ENCODE measurements at places on chromosomes 1 and 21.

GRCh38 chr1:13929313-13929712 lies 229.3 kb downstream of the PRDM2 start:
- no peak for DNase-seq

GRCh38 chr1:55821234-55821633 lies 606.1 kb upstream of the USP24 start:
- DNase-seq = no peak

GRCh38 chr1:21184276-21184675 lies 7.6 kb upstream of the EIF4G3 start:
- no peak for DNase-seq

DNA sequence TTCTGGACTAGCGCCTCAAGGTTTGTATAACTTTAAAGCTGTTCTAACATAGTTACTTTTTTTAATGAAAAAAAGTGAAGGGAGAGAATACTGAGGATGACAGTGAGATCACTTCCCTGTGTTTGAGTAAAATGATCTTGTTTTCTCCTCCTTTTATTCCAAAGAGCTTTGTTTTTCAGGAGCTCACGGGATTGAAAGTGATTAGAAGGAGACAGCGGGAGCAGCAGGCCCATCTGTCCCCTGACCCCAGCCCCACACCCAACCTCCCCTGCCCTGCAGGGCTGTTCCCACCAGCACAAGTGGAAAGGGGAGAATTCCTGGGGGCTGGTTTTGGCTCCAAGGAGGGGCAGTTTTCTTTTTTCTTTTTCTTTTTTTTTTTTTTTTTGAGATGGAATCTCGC lies 2.1 kb upstream of the DNMT3L start:
- DNase-seq = no peak

DNA sequence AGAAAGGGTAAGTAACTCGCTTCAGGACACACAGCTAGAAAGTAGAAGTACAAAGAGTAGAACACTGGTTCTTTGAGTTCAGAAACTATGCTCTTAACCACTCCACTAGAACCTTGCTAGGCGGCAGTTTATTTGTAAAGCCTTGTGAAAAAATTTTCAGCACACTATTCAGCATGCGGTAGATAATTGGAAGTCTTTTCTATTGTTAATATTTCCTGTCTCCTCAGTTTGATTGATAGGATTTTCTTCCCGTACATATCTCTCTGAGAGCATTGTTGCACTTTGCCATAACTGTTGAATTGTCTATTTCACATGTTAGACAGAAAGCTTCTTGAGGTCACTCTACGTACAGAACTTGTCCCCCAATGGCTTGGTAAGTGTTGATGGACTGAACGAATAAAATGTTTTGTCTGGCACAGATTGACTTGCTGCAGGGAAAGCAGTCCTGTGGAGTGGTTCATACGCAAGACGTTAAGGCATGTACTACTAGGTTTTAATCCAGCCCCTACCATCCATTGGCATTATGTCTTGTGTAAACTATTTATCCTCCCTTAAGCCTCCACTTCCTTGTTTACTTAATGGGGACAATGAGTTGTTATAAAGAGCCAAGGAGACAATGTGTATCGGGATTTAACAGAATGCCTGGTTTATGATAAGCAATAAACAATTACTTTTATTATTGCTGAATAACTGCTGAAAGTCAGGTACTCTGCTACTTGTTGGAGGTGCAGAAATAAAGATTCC lies 35.8 kb downstream of the C1orf21 start:
- no peak for DNase-seq

- DNase-seq = no peak
Measured at GRCh38 chr1:198674009-198674408, 35.2 kb downstream of the PTPRC start.

DNA sequence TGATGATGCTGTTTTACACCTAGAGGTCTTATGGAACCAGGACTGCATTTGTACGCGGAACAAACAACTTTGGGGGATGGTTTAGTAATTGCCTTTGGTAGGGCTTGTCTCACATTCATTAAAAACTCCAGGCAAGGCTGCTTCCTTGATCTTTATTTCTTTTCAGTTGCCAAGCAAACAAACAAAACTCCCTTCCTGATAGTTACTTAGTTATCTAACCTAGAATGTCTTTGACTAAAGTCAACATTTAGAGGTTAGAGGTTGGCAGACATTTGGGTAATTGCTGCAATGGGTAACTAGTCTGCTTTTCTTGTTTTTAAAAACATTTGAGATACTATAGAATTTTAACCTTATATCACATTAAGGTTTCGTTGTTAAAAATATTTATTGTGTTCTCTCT lies 500.9 kb upstream of the PTBP2 start:
- no peak for DNase-seq

DNA sequence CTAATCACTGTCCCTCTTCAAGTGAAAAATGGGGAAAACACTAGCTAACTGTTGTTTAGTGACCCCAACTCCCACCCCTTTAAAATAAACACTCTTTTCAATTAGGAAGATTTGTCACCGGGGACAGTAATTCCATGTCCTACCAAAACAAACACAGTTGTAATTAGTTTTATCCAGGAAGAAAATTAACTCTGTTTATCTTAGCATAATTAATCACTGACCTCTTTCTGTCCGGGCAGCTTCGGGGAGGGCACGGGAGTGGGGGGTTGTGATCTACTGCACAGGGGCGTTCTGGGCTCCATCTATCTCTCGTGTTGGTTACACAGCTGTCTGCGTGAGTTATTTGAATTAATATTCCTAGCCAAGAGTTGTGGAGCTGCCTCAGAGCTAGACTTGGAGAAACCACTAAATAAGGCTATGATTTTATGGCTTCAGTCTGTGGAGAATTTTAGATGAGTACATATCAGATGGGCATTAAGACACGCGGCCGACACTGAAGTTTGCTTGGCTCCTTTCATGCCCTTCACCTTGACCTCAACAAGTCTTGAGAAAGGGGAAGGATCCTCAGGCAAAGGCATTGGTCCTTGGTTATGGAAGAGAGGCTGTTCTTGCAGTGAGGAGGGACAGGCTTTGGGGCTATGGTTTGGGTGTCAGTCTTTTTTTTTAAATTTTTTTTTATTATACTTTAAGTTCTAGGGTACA lies 102.0 kb upstream of the TRABD2B start:
- no peak for DNase-seq

DNA sequence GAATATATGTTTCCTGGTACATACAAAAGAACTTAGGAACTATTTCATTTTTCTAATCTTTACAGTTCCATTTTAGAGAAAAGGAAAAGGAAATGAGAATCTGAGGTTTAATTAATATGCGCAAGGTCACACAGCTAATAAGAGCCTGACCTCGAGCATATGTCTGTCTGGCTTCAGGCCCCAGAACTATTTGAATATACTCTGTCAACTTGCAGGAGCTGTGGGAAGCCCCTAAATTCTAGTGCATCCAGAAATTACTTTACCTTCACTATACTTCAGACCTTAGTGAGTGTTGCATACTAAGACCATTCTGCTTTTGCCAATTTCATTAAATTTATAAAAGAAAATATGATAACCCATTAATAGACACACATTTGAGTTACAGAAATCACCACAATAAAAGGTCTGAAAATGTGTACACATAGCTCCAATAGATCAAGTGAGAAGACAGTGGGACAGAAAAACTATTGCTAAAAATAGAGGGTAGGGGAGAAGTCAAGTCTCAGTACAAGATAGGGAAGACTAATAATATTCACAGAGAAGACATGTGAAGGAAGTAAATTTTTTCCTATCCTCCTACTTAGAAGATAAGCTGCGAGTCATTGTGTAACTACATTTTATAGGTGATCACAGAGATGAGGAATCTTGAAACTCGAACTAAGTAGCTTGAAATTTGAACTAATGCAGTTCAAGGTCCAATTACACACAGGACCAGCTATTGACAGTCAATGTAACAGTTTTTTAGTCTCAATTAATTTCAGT lies 3.8 kb downstream of the RGS13 start:
- DNase-seq = no peak

DNA sequence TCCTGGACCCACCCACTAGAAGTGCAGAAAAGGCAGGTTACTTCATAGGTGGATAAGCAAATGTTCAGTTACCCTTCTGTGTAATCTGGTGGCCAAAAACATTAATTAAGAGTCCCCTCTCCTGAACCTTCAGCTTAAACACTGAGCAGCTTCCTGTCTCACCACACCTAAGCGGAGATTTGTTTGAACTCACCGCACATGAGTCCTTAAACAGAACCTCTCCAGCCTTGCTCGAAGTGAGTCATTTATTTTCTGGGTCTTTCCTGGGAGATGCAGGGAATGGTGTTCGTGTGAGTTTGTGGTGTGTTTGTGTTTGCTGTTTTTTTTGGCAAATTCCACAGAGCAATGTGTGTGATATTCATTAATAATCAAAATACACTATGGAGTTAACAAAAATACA lies 7.6 kb upstream of the FNBP1L start:
- DNase-seq = no peak

DNA sequence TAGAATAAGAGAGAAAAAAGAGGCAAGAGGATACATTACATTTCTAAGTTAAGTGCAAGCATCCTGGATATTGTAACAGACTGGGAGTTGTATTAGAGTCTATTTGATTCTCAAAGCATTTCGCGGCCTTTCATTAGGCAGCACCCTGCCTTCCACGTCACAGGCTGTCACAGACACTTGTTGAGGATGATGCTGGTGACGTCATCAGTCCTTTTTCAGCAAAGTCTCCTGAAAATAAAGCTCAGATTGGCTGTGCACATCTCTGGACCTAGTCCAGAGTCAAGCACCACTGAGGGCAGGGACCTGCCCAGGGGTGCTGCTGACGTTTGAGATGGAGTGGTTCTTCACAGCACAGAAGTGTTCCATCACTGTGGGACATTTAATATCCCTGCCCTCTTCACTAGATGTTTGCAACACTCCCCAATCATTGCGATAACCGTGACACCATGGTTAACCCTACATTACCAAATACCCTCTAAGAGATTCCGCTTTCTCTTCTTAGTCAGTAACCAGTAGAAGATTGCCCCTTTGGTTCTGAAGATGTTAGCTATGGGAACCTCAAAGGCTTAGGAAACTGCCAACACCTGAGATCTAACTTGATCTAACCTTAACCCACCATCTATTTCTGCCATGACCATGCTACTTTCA lies 72.7 kb upstream of the F3 start:
- DNase-seq = no peak

DNA sequence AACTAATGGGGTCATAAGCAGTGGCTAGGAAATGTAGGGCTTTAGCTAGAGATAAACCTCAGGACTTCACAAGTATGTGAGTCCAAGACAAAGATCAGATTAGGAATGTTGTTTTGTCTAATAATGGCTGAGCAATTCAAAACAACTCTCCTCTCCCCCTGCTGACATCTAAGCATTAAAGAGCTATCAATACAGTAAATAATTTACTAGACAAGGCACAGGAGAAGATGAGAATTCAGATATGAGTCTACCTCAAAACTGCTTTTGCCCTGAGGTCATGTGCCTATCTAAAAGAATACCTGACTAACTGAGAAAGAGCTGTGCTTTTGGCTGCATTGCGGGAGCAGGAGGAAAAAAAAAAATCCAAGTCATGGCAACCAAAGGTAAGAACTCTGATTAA lies 86.8 kb downstream of the SPATA17 start:
- no peak for DNase-seq

- no peak for DNase-seq
Measured at GRCh38 chr1:44072821-44073220, 41.6 kb upstream of the SLC6A9 start.

- DNase-seq = no peak
Measured at GRCh38 chr21:42493109-42494060, 2.6 kb downstream of the RSPH1 start.

- no peak for DNase-seq
Measured at GRCh38 chr1:108320849-108321248, 77.0 kb upstream of the NBPF4 start.

GRCh38 chr21:40845441-40845995 lies 1.4 kb downstream of the DSCAM start:
- no peak for DNase-seq

DNA sequence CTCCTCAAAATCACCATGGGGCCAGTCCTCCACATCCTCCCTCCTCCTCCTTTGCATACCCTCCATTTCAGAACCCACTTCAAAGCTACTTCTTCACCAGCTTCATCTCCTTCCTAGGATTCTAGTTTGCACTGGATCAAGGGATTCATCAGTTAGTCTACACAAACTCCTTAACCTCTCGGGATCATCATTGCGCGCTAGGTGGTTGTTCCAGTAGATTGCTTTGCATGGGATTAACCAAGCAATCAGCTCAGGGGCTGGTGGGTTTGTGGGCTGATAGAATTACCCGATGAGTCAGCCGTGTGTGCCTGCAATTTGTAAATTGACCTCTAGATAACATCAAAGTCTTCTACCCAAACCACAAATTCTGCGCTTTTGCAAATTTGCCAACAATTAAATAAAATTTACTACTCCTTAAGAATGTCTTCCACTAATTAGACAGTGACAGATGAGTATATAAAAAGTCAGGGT lies 7.7 kb downstream of the KANK4 start:
- DNase-seq = no peak

DNA sequence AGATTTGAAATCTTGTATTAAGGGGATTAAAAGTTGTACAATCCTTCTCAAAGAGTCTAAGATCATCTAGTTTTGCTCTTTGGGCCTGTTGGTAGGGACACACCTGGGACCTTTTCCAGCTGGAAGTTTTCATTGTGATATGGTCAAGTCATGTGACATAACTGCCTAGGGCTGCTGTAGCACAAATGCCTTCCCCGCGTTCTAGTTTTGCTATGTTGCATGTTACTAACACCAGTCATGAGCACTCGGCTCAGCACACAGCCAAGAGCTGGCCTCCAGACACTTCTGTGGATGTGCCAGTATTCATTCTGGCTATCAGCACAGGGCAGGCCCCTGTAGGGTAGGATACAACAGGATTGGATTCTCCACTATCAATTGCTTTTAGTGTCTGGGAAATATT lies 14.6 kb upstream of the FLG2 start:
- DNase-seq = no peak

DNA sequence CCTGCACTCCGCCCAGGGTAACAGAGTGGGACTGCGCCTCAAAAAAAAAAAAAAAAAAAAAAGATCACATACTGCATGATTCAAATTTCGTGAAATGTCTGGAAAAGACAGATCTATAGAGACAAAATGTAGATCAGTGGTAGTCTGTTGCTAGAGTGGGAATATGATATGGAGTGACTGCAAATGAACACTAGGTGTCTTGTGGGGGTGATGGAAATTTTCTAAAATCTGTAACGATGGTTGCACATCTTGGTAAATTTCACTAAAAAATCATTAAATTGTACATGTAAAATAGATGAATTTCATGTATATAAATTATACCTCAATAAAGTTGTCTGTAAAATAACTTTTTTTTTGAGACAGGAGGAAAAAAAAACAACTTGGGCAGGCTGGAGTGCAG lies 5.5 kb downstream of the AIDA start:
- DNase-seq = no peak

DNA sequence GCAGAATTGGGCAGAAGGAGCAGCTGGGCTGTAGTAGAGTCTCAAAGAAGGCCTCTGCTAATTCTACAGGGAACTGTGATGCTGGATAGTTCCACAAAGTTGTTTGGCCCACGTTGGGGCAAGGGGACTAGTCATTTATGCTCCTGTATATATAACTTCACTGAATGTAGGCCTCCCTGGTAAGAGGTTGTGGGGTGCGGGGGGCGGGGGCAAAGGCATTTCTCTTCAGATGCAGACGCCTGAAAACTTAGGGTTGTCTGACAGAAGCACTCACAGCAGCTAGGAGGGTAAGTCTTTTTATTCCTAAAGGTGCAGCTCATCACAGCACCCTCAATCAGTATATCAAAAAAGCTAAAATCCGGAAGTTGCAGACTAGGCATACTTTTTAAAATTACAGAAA lies 38.5 kb upstream of the DENND1B start:
- DNase-seq = no peak

Data from activated CD4-positive, CD25-positive, alpha-beta regulatory T cell treated with anti-CD3 and anti-CD28 coated beads, Interleukin-2, amount 50 U/mL, for 16 hours (primary cell).